Mesothelial cell of epicardium (in vitro differentiated cells): ENCODE measurements at places on chromosomes 16 and 17. TPM values are rescaled to one million over a fixed set of nuclear protein-coding genes. Genes with fewer than 3 reads are reported as not detected.

GRCh38 chr17:18235743-18236256 lies 10.4 kb downstream of the LLGL1 start:
- DNase-seq = no peak
- no peaks in the 10 kb centered on the region for H3K27me3 ChIP-seq
- H3K36me3 ChIP-seq = peaks cover 27% of the 10 kb centered on the region
- H3K4me3 ChIP-seq = no peak overlapping the region
- no peak overlapping the region for H3K27ac ChIP-seq
- H3K4me1 ChIP-seq = peaks cover 2% of the 10 kb centered on the region

GRCh38 chr16:10850478-10850850 lies 26.5 kb upstream of the CIITA start:
- H3K27me3 ChIP-seq = peaks cover 29% of the 10 kb centered on the region
- H3K4me1 ChIP-seq = no peaks in the 10 kb centered on the region
- no peaks in the 10 kb centered on the region for H3K36me3 ChIP-seq

Gene CCDC200
- total RNA-seq = not detected in 3 replicates

- H3K4me1 ChIP-seq = no peaks in the 10 kb centered on the region
- H3K36me3 ChIP-seq = no peaks in the 10 kb centered on the region
- DNase-seq = no peak
- H3K27ac ChIP-seq = no peak overlapping the region
These were observed 262.3 kb downstream of the KIF2B start for GRCh38 chr17:54085020-54085419.
